NCI-H1694 (cell line): ENCODE measurements at places on chromosomes 12 and 14.

DNA sequence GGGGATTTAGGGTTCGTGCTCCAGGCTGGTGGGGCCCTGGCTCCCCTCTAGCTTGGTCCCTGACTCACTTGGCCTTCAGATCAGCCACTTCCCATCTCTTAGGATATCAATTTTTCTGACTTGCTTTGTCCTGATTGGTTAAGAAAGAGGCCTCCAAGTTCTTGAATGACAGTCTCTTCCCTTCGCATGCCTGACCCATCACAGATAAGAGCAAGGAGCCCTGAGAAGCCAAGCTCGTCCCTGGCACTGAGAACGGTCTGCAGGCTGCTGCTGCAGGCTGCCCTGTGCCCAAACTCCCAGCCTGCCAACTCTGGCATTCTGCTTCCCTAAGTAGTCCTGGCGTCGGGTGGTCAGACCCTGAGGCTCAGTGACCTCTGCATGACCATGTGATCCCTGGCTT, 794 bp upstream of the LRTM2 start:
- DNase-seq = no peak

DNA sequence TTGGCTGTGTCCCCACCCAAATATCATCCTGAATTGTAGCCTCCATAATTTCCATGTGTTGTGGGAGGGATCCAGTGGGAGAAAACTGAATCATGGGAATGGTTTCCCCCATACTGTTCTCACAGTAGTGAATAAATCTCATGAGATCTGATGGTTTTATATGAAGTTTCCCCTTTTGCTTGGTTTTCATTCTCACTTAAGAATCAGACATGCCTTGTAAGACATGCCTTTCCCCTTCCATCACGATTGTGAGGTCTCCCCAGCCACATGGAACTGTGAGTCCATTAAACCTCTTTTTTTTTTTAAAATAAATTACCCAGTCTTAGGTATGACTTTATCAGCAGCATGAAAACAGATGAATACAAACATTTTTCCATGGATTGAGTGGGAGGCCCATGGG, 652.9 kb downstream of the ETNK1 start:
- no peak for DNase-seq

DNA sequence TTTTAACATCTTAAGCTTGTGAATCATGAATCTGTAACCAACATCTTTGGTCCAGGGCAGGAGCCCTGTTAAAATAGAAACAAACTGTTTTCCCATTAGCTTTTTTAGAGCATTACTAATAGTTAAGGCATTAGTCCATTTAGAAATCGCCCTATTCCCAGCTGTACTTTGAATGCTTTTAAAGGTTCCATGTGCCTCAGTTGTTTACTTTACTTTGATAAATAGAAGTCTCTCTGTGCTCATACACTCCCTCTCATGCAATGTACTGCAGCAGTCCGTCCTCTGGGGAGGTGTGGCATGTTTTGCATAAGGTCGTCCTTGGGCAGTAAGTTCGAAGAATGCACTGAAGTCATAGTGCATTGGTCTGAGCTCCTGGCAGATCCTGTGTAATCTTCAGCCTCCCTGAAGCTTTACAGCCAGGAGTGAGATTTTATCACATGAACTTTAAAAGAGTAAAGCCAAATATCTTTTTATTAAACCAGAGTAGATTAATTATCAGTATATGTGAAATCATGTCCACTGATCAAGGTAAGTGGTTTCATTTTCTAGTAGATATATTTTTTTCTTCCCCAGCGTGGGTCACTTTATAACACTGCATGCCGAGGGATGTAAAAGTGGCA, 134.7 kb downstream of the FGD4 start:
- DNase-seq = no peak

GRCh38 chr14:74015176-74015575, 3.9 kb downstream of the ENTPD5 start:
- no peak for DNase-seq
